ENCODE measurements at places on chromosomes 5 and 9.

DNA sequence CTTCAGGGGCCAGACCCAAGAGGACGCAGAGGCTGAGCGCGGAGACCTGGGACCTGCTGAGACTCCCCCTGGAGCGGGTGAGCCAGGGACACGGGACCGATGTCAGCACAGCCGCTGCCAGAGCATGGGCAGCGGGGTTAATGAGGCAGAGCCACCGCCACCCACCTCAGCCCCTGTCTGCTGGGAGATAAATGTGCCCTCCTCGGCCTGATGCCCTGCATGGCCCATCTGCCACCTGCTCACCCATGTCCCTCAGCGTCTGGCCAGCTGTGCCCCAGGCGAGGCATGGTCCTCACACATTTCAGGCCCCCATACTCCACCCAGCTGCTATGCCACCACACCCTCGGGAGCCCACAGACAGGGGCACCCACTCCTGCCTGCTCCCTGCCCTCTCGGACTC lies 14.9 kb downstream of the DNLZ start:
- DNase-seq, result no peak

DNA sequence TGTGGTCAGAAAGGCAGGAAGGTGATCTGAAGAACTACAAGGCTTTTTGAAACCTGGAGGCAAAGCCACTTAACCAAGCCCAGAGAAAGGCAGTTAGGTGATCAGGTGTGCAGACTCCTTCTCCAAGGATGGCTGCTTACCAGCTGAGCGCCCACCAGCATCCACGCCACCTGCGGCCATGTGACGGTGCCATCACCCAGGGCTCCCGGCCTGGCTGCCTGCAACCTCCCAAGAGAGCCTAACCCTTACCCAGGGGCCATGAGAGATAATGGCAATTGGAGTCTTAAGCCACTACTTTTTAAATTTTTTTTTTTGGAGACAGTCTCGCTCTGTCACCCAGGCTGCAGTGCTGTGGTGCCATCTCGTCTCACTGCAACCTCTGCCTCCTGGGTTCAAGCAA lies 33.1 kb upstream of the PHYKPL start:
- no peak for DNase-seq

GRCh38 chr9:94813379-94813778 lies 86.9 kb downstream of the AOPEP start:
- DNase-seq, result no peak

DNA sequence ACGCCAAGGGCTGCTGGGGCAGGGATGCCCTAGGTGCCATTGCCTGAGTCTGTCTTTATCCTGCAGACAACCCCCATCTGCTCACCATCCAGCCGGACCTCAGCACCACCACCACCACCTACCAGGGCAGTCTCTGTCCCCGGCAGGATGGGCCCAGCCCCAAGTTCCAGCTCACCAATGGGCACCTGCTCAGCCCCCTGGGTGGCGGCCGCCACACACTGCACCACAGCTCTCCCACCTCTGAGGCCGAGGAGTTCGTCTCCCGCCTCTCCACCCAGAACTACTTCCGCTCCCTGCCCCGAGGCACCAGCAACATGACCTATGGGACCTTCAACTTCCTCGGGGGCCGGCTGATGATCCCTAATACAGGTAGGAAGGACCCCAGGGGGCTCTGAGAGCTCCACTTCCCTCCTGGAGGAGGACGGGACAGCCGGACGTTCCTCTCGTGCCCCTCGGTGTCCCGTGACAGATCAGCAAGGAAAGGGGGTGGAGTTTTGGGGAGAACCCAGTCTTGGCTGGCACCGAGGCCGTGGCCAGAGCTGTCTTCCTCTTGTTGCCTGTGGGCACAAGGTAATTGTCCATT lies 24.9 kb downstream of the HK3 start:
- DNase-seq, result no peak

DNA sequence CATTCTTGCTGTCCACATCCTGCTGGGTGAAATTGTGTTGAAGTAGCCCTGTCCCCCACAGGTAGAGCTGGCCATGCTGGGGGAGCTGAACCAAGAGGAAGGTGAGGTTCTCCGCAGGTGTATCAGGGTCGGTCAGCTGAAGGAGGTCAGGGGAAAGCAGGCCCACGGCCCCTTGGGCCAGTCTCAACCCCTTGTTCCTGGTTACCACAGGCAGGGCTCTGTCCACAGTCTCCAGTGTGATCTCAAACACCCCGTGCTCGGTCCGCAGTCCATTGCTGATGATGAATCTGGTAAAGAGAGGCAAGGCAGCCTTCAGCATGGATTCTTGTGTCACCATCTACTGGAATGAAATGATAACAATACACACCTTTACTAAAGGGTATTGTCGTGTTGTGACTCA lies 53.4 kb upstream of the CER1 start:
- DNase-seq, result no peak

DNA sequence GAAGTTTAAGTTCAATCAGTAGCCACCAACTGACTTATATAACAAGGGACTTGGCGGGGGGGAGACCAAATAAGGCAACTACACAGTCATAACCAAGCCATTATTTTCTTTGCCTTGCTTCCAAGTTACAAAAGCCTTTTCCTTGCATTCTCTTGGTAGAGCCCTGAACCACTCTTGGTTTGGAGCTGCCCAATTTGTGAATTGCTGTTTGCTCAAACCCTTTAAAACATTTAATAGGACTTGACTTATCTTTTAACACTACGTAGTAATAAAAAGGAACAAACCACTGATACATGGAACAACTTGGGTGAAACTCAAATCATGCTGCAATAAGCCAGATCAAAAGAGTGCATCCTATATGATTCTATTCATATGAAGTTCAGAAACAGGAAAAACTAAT lies 31.7 kb upstream of the MSH3 start:
- no peak for DNase-seq

DNA sequence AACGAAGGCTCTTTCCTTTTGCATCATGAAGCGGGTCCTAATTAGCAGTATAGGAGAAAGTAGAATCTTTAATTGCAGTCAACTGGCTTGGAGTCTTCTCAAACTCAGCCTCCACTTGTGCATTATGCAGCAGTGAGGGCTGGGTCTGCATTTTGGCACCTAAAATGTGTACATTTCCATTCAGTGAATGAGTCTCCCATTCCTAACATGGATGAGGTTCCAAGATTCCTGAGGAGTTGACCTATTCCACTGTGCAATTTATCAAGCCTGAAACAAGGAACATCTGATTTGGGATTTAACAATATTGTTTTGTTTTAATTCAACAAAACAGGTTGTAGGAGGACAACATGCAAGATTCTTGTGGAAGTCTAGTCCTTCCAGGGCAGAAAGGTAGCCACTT lies 171.8 kb upstream of the S1PR3 start:
- no peak for DNase-seq

- no peak for DNase-seq
These were observed 5.2 kb downstream of the GM2A start for GRCh38 chr5:151258201-151258611.

DNA sequence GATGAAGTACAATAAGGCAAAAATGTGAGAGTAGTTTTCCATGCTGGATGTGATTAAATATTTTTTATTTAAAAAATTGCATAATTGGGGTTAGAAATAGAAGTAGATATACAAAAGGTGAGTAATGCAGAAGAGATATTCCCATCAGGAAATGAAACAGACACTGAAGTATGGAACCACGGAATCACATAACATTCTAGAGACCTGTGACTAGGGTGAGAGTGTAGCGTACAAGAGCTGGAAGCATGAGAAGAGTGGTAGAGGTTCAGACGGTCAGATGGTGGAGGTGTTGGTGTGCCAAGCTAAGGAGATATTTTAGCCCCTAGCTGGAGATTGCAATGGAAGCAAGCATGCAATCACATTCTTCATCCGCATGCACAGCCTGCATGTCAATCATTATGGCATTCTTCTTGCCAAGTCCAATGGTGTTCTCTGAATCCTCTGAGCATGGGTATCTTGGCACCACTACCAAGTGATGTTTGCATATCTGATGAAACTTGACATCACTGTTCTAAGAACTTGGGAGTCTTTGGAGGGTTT lies 587.8 kb downstream of the PSAT1 start:
- DNase-seq, result no peak

DNA sequence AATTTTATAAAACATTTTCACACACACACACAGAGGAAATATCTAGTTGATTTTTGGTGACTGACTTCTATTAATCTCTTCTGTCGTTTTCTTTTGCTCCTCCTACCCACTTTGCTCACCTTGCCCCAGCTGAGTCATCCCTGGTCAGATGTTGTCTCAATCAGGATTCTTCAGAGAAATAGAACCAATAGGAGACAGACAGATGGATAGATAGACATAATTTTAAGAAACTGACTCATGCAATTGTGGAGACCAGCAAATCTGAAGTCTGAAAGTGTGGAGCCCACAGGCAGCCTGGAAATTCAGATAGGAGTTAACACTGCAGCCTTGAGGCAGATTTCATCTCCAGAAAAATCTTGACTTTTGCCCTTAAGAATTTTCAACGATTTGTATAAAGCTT lies 37.0 kb upstream of the PIK3R1 start:
- DNase-seq, result no peak

- DNase-seq, result no peak
These were observed 333.4 kb upstream of the ZNF462 start for GRCh38 chr9:106529616-106530015.

GRCh38 chr5:68739752-68740151 lies 354.1 kb upstream of the SLC30A5 start:
- DNase-seq, result no peak

- no peak for DNase-seq
These were observed 27.4 kb upstream of the TMC1 start for GRCh38 chr9:72494051-72494450.

Measured in cerebellar nuclear complex (tissue), 1 donor.